ENCODE measurements at places on chromosomes 5 and 9.

- DNase-seq = no peak
Observed at GRCh38 chr9:123174079-123174478, 94.3 kb downstream of the STRBP start.

DNA sequence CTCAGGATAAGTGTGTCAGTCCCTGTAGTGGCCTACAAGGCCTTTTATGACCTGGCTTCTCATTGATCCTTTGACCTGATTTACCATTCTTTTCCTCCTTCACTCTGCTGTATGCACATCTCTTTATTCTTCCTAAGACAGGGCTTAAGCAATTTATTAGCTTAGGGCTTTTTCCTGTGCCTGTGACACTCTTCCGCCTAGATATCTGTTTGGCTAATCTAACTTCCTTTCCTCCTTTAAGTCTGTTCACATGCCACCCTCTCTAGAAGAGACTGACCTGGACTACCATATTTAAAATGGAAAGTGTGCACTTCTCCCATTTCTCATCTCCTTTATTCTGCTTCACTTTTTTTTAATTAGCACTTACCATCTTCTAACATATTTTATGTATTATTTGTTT, 29.1 kb downstream of the FOCAD start:
- DNase-seq = no peak

- no peak for DNase-seq
Observed at GRCh38 chr9:20495098-20495497, 127.2 kb downstream of the MLLT3 start.

- DNase-seq = no peak
Observed at GRCh38 chr5:61416420-61416819, 84.4 kb downstream of the ZSWIM6 start.
